ENCODE measurements at places on chromosomes 16 and 17.
A peak's percentile ranks its signal among the peaks of the same experiment; 100 is the strongest.

DNA sequence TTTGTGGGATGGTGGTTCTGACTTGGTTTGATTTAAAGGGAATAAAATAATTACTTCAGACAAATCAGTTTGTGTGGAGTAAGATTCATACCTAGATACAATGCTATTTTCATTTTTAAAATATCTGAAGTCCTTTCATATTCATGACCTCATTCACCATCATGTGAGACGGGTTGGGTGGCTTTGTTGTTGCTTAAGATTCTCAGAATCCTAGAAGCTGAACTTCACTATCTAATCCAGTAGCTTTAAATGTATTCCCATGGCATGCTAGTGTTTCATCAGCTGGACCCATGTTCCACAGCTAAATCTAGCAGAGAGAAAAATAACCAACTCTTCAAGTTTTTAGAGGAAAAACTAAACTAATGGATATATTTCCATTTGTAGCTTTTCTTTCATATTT lies 2.7 kb upstream of the AMFR start:
- no peak for DNase-seq

- DNase-seq, result no peak
These were observed 22.5 kb downstream of the CENPX start for GRCh38 chr17:81999976-82000802.

DNA sequence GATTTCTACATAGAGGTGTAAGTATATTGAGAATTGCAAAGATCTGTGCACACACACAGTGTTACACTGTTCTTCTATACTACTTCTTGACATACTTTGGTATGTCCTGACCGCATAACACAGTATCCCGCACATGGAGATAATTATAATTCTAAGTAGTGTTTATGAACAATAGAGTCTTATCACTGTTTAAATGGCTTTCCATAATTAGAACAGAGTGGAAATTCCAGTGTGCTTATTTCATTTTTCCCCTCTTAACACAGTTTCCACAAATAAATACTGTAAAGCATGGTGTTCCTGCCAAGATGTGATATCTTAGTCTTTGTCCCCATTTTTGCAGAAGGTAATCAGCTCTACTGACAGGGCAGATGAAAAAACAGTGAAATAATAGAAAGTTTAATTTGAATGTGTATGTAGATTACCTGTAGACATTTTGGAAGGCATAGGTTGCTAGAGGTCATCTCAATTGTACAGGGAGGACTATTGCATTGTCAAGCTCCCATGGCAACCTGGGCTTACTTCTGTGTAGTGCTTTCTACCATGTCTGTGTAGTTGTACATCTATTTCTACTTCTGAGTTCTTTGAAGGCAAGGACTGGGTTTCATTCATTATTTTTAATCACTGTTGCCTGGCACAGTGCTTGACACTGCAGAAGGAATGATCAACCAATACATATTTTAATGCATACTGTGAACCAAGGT lies 10.1 kb upstream of the KRT28 start:
- DNase-seq, result no peak

DNA sequence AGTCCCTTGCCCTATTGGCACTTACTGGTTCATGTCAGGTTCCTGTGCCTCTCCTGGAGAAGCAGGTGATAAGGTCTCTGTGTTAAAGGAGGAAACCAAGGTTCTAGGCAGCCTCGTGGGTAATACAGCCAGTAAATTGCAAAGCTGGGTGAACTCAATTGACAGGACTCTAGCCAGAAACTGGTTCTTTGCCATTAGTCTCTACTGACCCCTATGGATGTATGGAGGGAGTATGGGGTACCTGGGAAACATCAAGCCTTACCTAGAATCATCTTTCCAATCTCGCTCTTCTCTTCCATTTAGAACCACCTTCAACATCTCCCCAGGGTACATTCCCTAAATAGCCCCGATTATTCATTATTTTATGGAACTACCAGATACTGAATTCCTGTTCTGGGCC lies 169.3 kb downstream of the CDH13 start:
- no peak for DNase-seq

DNA sequence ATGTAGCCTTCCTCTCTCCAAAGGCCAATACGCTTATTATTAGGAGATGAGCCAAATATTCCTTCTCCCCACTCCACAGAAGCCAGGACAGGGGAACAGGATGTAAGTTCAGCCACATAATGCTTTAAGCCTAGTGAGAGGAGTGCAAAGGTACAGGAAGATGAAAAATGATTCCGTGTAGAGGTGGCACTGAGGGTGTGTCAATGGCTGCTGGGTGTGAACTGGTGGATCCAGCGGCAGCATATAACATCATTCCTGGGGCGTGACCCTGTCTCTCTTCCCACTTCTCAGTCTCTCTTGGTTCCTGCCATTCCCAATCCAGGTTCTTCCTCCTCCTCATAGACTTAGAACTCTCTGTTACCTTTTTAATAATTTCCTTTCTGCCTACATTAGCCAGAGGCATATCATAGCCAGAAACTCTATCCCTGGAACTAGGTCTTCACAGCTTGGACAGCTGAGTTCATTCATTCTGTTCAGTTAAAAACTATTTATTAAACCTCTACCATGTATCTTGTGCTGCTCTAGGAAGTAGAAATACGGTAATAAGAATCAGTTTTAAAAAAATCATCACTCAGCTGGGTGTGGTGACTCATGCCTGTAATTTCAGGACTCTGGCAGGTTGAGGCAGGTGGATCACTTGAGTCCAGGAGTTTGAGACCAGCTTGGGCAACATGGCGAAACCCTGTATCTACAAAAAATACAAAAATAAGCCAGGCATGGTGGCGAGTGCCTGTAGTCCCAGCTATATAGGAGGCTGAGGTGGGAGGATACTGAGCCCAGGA lies 58.0 kb upstream of the FAM20A start:
- DNase-seq, result no peak

DNA sequence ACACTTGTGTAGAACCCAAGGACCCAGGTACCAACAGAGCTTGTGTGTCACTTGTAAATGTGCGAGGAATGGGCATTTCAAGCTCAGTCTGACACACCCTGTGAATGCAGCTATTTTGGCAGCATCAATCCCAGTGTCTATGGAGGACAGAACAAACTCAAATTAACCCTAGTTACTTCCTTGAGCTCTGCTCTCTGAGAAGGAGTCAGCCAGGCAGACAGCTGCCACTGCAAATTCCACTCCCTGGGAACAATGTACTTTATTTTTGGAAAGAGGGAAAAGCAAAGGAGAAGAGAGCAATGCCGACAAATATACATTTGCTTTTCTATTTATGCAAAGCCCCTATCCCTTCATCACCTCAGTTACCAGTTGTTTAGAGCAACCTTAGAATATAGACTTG lies 48.4 kb upstream of the NOG start:
- no peak for DNase-seq

- DNase-seq, result no peak
These were observed 17.6 kb downstream of the CPPED1 start for GRCh38 chr16:12786081-12786480.

DNA sequence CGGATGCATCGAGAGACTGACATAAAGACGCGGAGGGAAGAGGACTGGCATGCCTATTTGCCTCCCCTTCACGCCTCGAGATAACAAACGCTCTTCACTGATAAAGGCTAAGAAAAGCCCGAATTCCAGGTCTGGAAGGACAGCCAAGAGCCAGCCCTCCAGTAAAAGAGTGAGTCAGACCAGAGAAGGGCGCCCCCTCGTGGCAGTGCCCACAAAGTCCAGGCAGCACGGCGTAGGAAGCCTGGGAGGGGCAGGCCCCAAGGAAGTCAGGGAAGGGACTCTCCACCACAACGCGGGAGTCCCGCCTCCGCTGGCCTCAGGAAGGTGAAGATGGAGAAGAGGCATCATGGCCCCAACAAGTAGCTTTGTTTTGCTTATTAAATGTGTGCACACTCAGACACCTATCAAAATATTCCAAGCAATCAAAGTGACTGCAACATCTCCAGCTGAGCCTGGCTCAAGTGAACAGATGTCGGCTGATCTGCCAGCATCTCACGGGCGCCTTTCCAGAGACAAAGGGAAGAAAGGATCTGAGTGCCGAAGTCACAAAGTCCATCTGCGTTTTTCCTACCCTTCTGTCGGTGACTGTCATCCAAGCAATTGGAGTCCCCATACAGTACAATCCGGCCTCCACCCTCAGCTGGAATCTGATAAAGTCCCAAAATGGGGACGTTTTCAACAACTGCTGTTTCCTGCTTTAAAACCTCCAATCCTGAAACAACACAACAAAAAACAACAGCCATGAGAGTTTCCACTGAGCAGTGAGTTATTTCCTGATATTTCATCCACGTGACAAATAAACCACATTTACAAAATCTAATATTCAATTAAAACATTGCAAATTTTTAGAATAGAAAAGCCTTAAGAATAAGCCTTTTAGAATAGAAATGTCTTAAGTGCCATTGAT lies 20.4 kb upstream of the SLC38A8 start:
- DNase-seq, result peak; percentile 49

DNA sequence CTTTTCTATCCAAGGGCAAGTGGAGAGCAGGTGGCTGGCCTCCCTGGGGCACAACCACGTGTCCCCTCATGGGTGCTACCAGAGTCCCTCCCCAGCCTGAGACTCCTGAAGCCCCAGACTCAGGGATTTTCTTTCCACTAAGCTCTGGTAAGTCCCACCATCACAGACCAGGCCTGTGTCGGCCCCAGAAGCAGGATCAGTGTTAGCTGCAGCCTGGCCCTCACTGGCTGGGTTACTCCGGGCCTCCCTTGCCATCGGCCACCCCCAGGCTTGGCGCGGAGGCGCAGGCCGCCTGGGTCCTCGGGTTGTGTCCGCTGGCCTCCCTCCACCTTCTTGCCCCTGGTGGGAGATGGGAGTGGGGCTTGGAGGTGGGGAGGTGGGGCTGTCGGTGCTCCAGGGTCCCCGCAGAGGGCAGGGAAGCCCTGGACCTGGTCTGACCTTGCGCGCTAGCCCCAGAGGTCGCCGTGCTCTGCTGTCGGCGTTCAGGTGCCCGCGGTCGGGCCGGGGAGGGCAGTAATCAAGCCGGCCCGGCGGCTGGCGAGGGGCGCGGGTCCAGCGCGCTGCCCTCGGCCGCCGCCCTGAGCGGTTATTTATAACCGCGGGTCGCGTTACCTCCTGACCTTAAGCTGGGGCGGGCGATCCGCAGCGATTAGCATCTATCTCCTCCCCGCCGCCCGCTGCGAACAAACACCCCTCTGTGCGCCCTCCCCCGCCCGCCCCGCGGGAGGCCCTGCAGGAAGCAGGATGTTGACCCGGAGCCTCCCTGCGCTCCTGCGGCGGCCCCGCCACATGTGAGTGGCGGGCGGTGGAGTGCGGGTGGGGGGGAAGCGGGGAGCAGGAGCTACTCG lies 78.1 kb upstream of the TOB1 start:
- no peak for DNase-seq

DNA sequence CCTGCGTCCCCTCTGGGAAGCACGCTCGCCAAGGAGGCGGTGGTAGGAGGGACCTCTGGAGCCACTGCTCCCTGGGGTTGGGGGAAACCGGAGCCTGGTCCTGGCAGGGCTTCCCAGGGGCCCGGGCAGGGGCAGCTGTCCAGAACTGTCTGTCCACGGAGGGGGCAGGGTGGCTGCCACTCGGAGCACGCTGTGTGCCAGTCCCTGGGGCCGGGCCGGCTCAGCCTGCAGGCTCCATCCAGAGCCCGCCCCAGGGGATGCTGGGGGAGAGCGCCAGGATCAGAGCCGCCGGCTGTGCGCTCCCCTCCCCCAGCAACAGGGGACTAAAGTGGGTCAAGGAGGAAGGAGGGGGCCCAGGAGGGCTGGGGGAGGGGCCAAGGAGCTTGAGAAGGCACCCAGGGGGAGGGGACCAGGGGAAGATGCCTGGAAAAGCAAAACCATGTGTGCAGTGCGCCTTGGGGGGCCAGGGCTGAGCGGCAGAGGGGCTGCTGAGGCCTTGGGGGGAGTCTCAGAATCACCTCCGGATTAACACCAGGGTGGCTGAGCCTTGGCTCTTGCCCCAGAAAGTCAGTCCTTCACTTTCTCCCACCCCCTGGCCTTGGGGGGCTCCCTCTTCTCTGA lies 21.3 kb downstream of the ZNF423 start:
- no peak for DNase-seq

All from bone marrow (tissue), 2 donors.